GM12891 (cell line): ENCODE measurements at places on chromosomes 5 and 9.

- DNase-seq: no peak
Measured at GRCh38 chr5:55021410-55021809, 2.6 kb upstream of the GZMK start.

GRCh38 chr5:32241034-32241783, 67.1 kb upstream of the GOLPH3 start:
- no peak for DNase-seq

GRCh38 chr5:134982230-134982629, 14.5 kb downstream of the CATSPER3 start:
- no peak for DNase-seq

DNA sequence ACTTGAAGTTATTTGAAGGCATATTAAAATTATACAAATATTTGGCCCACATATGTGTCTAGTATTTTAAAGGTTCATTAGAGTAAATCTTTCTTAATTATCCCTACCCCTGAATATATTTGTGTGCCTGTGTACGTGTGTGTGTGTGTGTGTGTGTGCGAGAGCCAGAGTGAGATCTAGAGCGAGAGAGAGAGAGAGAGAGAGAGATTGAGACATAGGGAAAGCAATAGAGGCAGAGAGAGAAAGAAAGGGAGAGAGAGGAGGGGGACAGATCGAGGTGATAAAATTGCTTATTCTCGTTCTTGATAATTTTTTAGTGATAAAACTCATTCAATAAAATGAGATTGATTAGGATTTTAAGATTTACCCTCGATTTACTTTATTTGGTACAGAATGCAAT, 47.4 kb downstream of the ADAMTS19 start:
- no peak for DNase-seq

DNA sequence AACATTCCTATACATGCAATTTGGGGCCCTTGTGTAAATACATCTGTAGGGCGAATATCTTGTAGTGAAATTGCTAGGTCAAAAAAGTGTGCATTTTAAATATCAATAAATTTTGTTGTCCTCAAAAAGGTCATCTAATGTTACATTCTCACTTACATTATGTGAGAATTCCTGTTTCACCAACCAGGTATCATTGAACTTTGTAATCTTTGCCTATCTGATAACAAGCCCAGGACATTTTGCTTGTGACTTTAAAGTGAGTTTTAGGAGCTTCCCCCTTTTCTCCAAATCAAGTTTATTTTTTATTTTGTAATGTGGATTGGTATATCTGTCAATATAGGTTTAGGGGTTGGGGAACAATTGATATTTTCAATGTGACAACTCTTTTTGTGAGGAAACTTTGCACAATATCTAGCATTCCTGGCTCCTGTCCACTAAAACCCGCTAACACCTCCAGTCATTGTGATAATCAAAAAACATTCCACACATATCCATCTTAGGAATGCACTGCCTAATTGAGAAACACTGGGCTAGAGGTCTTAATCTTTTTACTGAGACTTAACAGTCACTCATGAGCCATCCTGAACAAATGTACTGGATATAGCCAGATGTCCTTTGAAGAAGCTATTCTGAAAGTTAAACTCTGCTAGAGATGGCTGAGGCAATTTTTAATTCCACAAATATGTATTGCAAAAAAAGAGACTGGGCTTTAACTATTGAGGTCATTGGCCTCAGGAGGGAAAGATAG, 72.5 kb upstream of the SLC1A1 start:
- no peak for DNase-seq

- DNase-seq: no peak
Measured at GRCh38 chr9:20693068-20693467, 9.0 kb downstream of the FOCAD start.

- no peak for DNase-seq
Measured at GRCh38 chr9:73118286-73118685, 33.4 kb upstream of the ANXA1 start.

DNA sequence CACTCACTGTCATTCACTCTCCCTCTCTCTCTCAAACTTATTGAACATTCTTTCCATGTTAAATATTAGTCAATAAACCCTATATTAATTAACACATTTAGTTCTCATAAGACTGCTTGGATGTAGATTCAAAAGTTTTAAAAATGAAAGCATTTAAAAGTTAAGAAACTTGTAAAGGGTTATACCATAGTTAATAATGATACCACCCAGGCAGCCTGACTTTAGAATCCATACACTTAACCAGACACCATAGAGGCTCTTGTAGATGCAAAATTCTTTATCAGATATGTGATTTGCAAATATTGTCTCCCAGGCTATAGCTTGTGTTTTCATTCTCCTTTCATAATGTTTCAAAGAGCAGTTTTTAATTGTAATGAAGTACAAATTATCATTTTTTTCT, 335.8 kb upstream of the ACTBL2 start:
- DNase-seq: no peak
